Endothelial cell (in vitro differentiated cells): ENCODE measurements at places on chromosomes 11 and 22. TPM values are rescaled to one million over a fixed set of nuclear protein-coding genes. Genes with fewer than 3 reads are reported as not detected.

DNA sequence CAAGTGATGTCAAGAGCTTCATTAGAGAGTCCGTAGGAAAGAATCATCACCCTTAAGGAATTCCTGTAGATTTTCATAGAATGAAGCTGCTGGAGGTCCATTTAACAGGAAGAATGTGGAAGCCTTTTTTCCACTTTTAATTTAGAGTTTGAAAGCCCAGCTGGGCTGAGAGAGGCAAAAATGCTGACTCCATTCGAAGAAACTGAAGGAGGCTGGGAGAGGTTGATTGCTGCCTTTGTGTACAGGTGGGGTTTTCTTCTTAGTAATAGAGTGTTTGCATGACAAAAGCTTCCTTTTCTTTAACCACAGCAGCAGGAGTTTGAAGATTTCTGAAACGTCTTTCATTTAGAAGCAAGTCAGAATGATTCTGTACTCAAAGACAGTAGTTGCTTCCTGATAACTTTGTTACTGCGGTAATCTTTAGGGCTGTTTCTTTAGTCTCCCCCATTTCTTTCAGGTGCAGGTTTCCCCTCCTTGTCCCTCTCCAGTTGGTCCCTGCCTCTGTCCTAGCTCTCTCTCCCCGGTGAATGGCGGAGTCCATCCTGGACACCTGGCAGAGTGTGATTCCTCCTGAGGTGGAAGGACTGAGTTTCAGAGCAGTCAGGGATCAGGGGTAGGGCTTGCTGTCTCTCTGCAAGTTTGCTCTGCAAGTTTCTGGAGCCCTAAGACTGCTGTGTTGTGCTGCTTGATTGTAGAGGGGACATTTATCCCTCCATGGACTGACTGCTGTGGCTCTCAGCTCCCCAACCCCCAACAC is 166.2 kb downstream of the LDLRAD3 start:
- no peak for DNase-seq

DNA sequence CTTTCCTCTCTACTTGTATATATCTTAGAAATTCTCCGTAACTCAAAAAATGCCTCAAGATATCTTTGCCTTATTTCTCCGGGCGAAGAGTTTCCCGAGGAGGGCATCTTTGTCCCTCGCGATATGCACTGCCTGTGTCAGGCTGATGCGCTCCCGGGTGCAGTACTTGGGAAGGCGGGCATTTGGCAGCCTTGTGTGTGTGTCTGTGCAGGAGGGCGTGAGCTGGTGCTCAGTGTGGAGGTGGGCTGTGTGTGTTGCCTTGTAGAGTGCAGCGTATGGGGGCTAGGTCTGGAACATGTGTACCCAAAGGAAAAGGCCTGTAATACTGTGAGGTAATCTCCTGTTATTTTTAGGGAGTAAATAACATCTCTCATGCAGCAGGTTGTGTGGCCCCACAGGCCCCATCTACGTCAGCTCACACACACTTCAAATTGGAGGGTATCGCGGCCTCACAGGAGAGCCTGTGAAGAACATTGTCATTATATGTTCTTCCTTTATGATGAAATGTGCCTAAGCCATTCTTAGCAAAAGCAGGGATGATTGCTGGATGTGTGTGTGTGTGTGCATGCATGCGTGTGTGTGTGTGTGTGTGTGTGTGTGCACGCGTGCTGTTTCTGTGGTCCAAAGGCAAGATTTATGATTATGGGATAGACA is 77.5 kb downstream of the KCNJ1 start:
- DNase-seq, result no peak

DNA sequence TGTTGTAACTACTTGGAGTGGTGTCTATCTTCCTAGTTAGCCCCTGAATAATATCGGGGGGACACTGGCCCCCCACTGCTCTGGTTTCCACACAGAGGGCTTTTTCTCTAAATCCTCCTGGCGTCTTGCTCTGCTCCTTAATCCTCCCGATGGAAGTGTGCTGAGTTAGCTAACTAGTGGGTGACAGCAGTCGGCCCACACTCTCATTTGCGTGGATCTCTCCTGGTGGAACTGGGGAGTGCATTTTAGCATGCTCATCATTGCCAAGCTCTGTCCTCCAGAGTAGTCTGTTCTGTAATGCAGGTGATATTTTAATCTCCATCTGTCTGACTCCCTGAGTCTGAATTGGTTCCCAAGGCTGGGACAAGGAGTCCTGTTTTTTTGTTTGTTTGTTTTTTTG is 46.1 kb upstream of the RASSF10 start:
- DNase-seq, result no peak

- DNase-seq, result no peak
Observed at GRCh38 chr22:30397656-30398635, 1.1 kb downstream of the SEC14L2 start.

GRCh38 chr11:122082205-122082604 is 33.8 kb downstream of the BLID start:
- DNase-seq, result no peak

Gene ST13
- total RNA-seq, result 302 TPM

Gene CTSC
- 162 TPM for total RNA-seq

Gene DNAJB7
- not detected for total RNA-seq
